ENCODE measurements at places on chromosomes 4 and X.

DNA sequence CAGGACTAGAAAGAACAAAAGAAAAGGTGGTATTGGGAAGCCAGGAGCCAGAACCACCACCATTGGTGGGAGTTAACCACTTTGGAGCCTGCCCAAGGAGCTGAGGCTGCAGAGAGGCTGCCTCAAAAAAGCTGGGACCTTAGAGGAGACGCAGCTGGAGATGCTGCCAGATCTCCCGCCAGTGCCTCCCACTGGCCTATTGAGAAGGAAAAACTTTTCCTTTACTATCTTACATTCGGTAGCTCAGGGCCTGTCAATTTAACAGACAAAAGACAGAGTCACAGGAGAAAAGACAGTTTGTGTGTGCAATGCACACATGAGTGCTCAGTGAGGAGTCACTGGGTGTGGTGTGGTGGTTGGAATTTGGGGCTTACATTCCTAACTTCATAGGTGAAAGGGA, 52.4 kb upstream of the HPSE start:
- no peak for DNase-seq

DNA sequence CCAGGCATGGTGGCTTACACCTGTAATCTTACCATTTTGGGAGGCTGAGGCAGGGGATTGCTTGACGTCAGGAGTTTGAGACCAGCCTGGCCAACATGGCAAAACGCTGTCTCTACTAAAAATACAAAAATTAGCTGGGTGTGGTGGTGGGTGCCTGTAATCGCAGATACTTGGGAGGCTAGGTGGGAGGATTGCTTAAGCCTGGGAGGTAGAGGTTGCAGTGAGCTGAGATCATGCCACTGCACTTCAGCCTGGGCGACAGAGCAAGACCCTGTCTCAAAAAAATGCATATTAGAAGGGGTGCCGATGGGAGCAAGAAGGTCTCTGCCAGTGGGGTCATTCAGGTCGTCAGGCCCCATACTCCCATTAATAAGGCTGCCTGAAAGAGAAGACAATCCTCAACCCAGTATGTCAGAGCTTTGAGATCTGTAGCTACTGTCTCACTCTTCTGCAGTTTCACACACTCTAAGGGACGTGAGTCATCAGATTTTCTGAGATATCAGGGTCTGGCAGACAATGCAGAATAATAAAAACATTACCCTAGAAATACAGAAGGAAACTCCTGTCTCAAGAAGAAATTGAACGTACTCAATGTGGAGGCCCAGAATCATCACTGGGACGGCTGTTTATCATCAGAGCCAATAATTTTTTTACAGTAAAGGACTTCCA, 176.7 kb upstream of the FAT1 start:
- DNase-seq: no peak

GRCh38 chrX:16756724-16757123, 29.5 kb upstream of the TXLNG start:
- DNase-seq: no peak

DNA sequence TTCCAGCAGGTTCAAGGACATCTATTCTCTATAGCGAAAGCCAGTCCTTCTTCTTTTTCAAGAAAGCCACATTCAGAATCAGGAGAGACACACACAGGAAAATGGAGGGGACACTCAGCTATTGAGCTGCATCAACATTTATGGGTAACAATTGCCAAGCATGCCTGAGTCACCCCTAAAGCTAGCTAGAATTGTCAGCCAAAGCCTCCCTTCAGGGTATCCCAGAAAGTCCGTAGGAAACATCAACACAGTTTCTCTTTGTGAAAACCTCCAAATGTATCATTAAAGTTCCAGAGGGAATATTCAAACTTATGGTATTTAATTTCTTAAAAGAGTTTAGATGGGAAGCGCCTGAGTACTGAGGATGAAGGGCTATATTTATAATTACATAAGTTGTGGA, 331.1 kb upstream of the SLC7A11 start:
- no peak for DNase-seq

DNA sequence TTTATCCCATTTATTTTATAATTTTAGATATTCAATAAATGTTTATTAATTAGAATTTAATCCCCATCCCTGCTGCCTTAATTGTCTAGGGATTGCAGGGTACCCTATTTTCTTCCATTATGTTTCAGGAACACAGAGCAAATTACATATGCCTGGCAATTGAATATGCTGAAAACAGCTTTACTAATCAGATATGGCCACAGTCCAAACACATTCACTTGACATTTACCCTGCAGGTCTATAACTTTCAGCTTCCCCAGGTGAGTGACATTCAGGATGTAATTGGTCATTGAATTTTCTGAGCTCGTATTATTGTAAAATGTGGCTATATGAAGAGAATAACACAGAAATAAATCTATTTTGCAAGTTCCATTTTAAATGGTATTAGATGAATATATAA, 218.7 kb upstream of the NDST4 start:
- DNase-seq: no peak
